Stimulated activated naive CD4-positive, alpha-beta T cell (primary cell): ENCODE measurements at places on chromosomes 13 and 19.

- no peak for DNase-seq
These were observed 616 bp downstream of the TSHZ3 start for GRCh38 chr19:31348481-31349159.

- DNase-seq = no peak
These were observed 5.9 kb upstream of the SLC7A10 start for GRCh38 chr19:33231511-33231910.

- peak; percentile 0 for DNase-seq
These were observed 1551.1 kb downstream of the EFNB2 start for GRCh38 chr13:104984296-104984818.

- no peak for DNase-seq
These were observed 258.4 kb downstream of the RFC3 start for GRCh38 chr13:34076319-34076718.

DNA sequence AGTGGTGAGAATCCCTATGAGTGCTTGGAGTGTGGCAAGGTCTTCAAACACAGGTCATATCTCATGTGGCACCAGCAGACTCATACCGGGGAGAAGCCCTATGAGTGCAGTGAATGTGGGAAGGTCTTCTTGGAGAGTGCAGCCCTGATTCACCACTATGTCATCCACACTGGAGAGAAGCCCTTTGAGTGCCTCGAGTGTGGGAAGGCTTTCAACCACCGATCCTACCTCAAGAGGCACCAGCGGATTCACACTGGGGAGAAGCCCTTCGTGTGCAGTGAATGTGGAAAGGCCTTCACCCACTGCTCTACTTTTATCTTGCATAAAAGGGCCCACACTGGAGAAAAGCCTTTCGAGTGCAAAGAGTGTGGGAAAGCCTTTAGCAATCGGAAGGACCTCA, 18.7 kb upstream of the AURKC start:
- DNase-seq = no peak

DNA sequence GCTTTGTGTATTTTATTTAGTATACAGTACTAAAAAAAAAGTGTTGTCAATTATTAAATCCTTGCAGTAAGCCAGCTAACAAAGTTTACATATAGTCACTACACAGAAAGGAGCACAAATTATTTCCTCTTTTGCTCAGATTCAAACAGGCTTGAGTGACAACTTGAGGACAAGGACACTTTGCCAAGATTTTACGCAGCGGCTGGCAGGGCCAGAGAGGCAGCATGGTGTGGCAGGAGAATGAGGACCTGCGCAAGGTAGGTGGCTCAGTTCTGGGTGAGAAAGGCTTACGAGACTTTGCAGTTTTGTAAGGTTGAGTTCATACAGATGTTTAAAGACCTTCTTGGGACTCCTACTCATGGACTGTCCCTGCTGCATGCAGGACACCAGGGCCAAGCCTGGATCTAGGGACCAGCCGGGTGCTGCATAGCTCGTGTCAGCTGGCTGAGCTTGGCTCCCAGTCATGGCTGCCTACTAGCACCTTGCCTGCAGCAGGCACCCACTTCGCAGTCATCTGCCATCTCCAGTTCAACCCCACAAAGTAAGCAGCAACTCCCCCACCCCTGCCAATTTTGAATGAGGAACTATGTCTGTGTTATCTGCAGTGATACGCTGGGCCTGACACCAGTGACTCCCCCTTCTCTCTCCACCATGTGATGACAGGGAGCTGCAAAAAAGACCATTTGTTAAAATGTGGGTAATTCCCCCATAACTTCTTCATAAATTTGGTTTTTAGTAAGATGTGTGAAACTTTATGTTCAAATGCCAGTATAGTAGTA, 3.7 kb upstream of the TUBA3C start:
- no peak for DNase-seq

GRCh38 chr19:35908010-35908441, at the start of gene TYROBP:
TSS of gene TYROBP (minus strand) at chr19:35908295. CDS start at chr19:35908228, 67 bp downstream.
- DNase-seq = no peak

DNA sequence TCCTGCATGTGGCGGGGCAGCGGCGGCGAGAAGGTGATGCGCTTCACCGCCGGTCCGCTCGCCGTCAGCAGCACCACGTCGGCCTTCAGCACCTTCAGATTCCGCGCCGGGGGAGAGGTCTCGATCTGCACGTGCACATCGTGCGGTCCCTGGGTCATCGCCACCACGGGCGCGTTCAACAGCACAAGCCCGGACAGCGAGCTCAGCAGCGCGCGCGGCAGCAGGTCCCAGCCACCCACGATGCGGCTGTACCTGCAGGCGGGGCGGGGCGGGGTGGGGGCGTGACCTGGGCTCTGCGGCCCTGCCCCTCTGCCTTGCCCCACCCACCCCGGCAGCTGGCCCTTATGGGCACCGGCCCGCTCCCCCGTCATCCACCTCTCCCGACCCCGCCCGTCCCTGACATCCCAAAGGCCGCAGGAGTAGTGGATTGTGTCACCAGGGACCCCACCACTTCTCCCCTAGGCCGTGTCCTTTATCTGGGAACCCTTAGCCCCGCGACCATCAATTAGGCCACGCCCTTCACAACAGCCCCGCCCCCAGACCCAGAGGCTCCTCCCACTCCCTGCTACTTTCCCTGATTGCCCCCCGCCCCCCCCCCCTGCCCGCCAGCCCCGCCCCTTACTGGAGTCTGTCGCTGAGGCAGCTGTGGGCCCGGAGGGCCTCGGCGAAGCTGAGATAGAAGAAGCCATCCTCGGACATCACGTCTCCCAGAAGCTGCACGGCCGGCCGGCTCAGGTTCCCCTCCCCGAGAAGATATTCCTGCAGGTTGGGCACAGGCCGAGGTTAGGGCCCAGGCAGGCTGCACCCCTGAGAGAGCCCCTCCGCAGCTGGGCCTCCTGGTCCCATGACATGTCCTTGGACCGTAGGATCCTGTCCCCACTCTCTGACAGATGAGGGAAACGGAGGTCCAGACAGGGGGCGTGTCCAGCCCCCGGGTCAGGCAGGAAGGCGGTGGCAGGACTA, 6.1 kb downstream of the IL4I1 start:
- peak; percentile 65 for DNase-seq

DNA sequence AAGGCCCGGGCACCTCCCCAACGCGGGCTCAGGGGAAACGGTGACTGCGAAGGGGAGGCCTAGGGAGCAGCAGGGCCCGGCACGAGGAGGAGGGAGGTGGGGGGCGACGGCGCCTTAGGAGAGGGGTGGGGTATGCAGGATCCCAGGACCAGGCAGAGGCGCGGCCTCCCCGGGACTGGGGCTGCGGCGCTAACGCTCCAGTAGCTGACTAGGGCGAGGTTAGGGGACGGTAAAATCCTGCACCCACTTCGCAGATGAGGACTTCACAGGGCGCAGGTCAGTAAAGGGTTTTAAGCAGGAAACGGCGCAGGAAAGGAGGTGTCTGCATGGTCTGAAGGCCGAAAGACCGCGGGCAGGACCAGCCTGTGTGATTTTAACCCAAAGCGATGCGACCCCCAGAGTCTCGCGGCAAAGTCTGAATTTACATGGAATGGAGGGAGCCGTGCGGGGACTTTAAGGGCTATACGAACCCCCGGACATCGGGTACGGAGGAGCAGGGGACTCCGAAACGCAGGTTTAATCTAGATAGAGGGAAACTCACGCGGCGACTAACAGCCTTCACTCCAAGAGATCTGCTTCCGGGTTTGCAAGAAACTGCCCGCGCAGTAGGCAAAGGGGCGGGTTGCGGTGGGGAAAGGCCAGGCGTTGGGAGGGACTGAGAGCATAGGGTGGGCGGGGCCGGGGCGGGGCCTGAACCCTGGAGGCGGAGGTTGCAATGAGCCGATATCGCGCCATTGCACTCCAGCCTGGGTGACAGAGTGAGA, at the start of gene ZNF665:
Gene ZNF665 (minus strand): TSS at position 588 of the 764 bp plus-strand sequence. CDS start 10,460 bp downstream, outside the sequence.
- peak; percentile 87 for DNase-seq

DNA sequence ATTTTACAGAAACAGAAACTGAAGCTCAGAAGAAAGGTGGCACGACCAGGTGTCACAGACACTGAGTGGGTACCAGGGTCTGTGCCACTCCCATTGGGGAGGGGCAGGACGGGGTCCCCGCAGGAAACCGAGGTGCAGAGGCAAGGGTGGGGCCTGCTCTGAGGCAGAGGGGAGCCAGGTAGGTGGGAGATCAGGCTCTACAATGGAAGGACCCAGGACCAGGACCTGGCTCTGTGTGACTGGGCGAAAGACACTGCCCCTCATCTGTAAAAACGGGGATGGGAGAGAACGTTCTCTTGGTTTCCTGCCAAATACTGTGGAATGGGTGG, 2.8 kb downstream of the PTGIR start:
- no peak for DNase-seq

- peak; percentile 5 for DNase-seq
These were observed 35.8 kb upstream of the MEDAG start for GRCh38 chr13:30870049-30870884.

DNA sequence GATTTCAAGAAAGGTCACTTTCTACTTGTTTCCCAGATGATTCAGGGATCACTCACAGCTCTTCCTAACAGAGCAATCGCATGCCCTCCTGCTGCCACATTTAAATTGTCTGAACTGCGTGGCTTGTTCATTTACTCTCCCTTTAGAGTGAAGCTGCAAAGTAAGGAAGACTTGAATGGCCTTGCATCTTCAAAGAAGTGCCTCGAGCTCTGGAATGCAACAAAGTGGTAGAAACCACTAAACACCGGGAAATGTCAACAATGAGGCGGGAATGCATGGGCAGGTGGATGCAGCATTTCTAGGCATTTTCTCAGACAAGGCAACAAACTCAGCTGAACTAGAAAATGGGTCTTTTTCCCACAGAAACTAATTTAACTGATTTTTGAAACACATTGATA, 10.3 kb upstream of the DACH1 start:
- no peak for DNase-seq
